ENCODE measurements at places on chromosomes 1 and 21. TPM values are rescaled to one million over a fixed set of nuclear protein-coding genes. Genes with fewer than 3 reads are reported as not detected.

GRCh38 chr1:200558866-200559459 lies 61.6 kb downstream of the KIF14 start:
- DNase-seq, result peak; percentile 72

DNA sequence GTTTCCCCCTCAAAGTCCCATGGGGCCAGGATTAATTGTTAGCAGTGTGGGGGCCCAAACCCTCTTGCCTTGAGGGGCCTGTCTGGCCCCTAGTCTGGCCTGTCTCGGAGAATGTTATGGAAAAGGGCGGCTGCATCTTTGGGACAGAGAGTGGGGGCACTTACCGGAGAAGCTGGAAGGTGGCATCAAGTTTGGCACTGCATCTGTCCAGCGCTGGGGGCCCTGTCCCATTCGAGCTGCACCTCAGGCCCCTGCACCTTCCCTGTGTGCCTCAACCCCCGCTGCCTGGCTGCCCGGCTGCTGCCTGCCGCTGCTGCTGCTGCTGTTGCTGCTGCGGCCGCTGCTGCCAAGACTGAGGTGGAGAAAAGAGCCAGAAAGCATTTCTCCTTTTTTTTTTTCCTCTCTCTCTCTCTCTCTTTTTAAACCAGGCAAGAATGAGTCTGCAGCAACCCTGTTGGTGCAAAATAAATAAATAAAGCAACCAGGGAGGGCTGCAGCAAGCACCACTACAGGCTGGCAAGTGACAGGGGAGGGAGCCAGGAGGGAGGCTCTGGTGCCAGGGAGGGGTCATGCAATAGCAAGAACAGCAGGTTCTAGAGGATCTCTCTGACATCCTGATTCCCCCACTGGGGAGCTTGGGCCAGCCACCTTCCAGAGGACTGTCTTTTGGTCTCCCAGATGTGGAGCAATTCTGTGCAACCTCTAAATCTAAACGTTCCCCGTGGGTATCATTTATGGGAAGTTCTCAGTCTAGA lies at the start of gene LINGO4:
Gene LINGO4, minus strand, starts transcription at position 354 of the 755 bp plus-strand sequence. CDS start 2,715 bp downstream, outside the sequence.
- DNase-seq, result no peak

DNA sequence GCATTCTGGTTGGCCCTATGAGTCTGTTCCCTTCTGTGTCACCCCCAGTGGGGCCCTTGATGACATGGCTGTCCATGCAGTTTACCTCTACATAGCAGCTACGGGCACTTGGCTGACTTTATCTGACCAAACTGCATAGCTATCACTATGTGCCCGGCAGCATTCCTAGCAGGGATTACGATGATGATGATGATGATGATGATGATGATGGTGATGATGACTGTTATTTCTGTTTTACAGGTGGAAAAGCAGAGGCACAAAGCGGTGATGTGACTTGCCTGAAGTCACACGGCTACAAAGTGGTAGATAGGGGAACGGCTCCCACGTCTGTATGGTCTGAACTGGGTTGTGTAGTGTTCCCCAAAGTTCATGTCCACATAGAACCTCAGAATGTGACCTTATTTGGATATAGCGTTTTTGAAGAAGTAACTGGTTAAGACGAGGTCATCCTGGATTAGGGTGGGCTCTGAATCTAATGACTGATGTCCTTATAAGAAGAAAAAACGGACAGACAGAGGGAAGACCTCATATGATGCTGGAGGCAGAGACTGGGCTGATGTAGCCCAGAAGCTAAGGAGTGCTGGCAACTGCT lies 57.6 kb downstream of the RUNX1 start:
- no peak for DNase-seq

- no peak for DNase-seq
Measured at GRCh38 chr1:54475946-54476516, 69.8 kb upstream of the SSBP3 start.

- no peak for DNase-seq
Measured at GRCh38 chr1:247357781-247358211, 26.1 kb upstream of the ZNF496 start.

- DNase-seq, result no peak
Measured at GRCh38 chr1:191049781-191050180, 572.1 kb upstream of the BRINP3 start.

DNA sequence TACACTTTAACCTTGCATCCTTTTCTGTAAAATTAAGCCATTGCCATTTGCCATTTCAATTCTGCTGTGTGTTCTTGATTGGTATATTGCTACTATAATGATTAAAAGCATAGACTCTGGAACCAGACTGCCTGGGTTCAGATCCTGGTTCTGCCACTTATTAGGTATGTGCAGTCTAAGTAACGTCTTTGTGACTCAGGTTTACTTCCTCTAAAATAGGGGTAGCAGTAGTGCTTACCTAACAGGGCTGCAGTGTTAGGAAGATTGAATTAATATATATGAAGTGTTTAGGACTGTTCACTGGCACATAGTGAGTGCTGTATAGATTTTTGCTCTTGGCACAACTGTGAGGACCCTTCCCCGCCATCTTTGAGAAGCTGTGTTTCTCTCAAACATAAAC lies 4.4 kb downstream of the CDC42 start:
- DNase-seq, result no peak

GRCh38 chr1:116538544-116538943 lies 32.3 kb downstream of the CD58 start:
- DNase-seq, result no peak

DNA sequence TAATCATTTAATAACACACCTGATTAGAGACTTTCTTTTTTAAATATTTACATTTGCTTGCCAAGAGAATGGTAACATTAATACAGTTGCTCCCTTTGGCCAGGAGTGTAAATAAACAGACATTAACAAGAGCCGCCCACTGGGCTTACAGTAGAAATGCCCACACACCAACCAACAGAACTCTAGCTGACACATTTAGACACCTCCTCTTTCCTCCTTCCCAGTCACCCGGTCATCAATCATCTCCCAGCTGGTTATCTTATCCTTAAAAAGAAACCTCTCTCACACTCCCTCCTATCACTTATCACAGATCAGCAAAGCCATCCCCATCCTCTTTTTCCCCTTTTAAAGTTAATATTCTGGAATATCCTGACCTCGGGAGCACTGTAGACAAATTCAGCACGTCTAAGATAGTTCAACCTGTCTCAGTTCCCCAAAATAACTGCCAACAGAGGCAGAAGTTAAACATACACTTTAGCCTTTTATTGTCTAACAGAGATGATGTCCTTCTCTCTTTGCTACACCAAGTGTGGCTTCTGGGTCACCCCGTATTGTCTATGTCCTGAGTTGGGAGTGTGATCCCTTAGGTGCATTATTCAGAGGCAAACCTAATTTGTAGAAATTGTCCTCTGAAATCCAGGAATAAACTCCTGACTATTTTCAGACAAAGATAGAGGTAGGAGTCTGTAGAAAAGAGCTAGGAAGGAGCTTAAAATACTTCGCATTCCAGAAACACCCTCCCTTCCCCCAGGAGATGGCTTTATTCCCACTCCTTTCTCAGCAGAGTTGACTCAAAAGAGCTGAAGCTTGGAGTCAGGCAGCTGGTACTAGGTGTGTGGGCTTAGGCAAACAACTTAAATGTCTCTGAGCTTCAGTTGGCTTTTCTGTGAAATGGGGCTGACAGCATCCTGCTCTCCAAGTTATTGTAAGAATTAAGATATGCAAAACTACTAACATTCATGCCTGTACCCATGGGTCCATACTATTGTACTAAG lies 8.8 kb downstream of the MYCL start:
- DNase-seq, result no peak

The INKA2 gene
- total RNA-seq, result 6.6 TPM

Data from dermis microvascular lymphatic vessel endothelial cell (primary cell).